ENCODE measurements at places on chromosomes 1 and 21. TPM values are rescaled to one million over a fixed set of nuclear protein-coding genes. Genes with fewer than 3 reads are reported as not detected.

The SRGAP2 gene
- total RNA-seq = 27.3 TPM

The EXTL1 gene
- total RNA-seq = not detected

The OR2T2 gene
- not detected for total RNA-seq

The KRTAP19-1 gene
- total RNA-seq = not detected

The FAM110D gene
- 0.01 TPM for total RNA-seq

The ATP6V0B gene
- total RNA-seq = 151 TPM

The TSPEAR gene
- total RNA-seq = not detected

The LPAR3 gene
- 0.21 TPM for total RNA-seq

The NUP210L gene
- total RNA-seq = not detected

The NBPF6 gene
- not detected for total RNA-seq

The LMX1A gene
- not detected for total RNA-seq

The OPTC gene
- total RNA-seq = not detected

The FLG2 gene
- total RNA-seq = not detected

The PLPPR4 gene
- total RNA-seq = not detected

The DCST1 gene
- total RNA-seq = not detected

The CSF3R gene
- total RNA-seq = not detected

The ZNF695 gene
- 1.8 TPM for total RNA-seq

The SV2A gene
- total RNA-seq = 0.11 TPM

The MIXL1 gene
- total RNA-seq = 0.24 TPM

The TRPM2 gene
- total RNA-seq = 8.8 TPM

The DISP3 gene
- total RNA-seq = 0.28 TPM

The CFAP107 gene
- total RNA-seq = not detected

The MMEL1 gene
- total RNA-seq = not detected

The SLAMF8 gene
- not detected for total RNA-seq

The NIPAL3 gene
- 7.1 TPM for total RNA-seq

The TRIM46 gene
- 1.5 TPM for total RNA-seq
